ENCODE measurements at places on chromosomes 16 and 17. TPM values are rescaled to one million over a fixed set of nuclear protein-coding genes. Genes with fewer than 3 reads are reported as not detected.

- no peak for DNase-seq
These were observed 161.1 kb downstream of the STX8 start for GRCh38 chr17:9414471-9414870.

DNA sequence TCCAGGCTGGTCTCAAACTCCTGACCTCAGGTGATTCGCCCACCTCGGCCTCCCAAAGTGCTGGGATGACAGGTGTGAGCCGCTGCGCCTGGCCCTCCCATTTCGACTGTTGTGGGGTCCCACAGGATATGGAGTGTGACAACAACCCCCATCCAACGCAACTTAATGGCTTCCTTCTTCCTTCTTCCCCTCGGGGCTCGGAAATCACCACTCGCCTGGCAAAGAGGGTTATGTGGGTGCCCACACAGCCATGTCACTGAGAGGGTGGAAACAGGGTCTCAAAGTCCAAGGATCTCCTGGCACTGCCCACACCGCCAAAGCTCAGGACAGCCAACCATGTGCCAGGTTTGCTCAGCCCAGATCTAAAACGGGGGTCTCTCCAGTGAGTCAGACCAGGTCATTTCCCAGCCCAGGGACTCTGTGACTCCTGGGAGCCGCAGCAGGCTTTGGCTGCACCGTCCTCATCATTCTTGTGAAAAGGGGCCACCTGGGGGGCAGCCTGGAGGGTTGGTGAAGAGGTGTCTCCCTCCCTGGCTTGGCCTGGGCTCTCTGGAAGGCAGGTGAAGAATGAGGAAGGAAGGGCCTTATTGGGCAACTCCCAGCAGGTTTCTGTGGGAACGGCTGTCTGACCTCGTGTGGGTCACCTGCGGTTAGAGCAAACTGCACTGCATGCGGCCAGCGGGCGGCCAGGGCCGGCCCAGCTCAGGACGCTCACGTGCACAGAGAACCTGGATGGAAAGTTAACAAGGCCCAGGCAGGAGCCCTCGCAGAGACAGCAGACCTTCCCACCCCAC, 25.3 kb upstream of the LITAF start:
- no peak for DNase-seq

- DNase-seq: no peak
These were observed 20.0 kb upstream of the NXPH3 start for GRCh38 chr17:49555495-49556222.

DNA sequence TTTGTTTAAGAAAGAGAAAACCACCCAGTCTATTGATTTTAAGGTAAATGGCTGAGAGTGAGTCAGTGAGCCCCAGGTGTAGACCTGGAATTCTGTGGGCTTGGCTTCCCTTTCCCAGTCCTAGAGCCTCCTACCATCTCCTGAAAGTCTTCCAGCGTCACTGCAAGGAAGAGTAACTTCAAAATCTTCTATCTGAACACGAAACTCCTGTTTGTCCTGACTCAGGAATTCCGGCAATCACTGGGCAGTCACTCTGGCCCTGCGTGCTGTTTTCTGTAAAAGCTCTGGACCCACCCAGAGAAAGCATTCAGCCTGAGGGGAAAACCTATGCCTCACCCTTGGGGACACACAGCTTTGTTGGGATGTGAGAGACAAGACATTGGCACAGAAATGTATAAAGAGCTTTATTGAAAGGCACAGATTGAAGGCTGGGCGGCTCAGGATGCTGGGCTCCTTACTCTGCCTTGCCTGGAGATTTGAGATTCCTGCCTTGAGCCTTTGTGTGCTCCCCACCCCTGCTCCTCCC, 15.9 kb downstream of the MINK1 start:
- DNase-seq: no peak

- no peak for DNase-seq
These were observed 58.7 kb downstream of the RTN4RL1 start for GRCh38 chr17:1966274-1967086.

DNA sequence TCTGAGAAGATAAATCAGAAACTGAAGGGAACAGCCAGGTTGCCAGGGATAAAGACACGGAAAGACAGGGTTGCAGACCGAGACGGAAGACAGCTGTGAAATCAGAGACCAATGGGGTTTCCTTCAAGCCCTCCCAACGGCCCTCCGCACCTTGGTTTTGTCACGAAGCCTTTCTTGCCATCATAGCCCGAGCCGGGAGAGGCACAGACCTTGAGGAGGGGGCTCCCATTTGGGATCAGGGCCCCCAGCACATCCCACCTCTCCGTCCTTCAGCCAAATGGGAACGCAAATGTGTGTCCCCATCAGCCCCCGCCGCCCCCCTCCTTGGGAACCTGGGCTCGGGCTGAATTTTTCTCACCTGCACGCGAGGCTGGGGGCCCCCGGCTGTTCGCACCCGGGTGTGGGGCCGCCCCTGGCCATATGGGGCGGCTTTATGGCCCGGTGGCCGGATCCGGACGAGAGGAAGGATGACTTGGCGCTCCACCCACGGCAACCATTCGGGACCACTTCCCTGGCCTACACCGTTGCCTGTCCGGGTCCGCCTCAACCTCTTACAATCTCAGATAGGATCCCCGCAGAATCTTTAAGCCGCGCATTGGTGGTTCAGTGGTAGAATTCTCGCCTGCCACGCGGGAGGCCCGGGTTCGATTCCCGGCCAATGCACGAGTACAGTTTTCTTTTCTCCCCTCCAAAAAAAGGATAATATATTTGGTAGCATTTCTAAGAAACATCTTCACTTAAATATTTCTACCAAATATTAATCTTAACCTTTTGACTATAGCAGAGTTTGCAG, 1.4 kb upstream of the HES7 start:
- peak; percentile 94 for DNase-seq

DNA sequence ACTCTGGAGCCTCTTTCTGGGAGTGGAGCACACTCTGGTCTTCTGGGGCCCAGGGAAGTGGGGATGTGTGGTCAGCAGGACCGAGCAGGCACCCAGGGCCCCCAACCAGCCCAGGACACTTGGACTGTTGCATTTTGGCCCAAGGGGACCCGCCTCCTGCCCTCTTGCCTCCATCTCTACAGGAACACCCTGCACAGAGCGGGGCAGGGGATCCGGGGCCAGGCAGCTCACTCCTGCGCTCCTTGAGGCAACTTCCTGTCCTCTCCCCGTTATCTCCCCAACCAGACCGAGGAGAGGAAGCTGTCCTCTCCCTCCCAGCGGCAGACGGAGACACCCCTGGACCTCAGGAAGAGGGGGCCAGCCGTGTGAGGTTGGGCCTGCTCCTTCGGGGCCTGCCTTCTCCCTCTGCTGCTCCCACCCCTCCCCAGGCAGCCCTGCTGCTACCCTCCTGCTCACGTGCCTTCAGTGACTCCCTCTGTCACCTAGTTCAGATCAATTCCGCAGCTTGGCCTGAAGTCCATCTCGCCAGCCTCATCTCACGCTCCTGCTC, 10.0 kb upstream of the ATP2A3 start:
- no peak for DNase-seq

DNA sequence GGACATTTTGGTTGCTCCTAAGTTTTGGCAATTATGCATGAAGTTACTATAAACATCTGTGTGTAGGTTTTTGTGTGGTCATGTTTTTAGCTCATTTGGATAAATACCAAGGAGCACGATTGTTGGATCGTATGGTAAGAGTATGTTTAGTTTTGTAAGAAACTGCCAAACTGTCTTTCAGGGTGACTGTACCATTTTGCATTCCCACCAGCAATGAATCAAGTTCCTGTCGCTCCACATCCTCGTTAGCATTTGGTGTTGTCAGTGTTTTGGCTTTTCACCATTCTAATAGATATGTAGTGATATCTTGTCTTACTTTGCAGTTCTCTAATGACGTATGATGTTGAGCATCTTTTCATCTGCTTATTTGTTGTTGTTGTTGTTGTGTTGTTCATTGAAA, 20.2 kb downstream of the TENT4B start:
- no peak for DNase-seq

GRCh38 chr16:88296437-88297177, 86.2 kb upstream of the ZNF469 start:
- DNase-seq: no peak

DNA sequence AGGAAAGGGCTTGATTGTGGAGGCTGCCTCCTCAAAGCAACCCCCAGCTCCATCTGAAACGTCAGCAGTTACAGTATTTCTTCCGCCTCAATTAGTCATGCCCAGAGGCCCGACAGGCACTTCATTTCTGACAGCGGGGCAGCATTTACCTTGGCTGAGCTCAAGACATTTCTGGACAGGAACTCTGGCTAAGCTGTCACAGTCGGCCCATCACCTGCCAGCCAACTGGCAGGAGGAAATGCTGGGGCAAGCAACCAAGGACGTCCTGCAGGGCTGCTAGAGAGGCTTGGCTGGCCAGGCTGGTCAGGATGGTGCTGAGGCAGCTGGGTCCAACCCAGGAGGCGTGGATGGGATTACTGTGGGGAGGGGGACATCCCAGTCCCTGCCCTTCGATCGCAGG, 27.8 kb downstream of the PLXDC1 start:
- no peak for DNase-seq

- DNase-seq: no peak
These were observed 146.1 kb downstream of the SEC14L1 start for GRCh38 chr17:77286641-77287431.

DNA sequence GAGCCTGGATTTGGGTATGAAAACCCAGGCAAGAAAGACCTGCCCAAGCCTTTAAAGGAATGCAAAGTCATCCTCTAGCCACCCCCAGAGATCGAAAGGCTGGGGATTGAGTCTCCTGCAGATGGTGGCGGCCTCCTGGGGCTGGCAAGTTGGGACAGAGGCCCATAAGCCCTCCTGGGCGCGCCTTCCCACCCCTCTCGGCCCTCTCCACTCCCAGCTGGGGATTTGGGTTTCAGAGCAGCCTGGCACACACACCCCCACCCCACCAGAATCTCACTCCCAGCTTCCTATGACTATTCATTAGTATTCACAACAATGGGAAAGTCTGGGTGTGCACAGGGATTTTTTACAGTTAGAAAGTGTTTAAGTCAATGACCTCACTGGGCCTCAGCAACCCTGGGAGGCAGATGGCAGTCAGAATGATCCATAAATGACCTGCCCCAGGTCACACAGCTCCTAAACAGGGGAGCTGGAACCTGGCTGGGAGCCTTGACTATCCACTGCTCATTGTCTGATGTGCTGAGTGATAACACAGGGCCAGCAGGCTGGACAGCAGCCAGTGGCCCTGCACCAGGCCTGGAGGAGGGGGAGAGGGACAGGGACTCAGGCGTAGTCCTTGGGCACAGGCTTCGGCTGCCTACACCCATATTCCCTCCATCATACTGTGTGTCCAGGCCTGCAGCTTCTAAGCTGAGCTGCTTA, 12.1 kb downstream of the NHERF1 start:
- no peak for DNase-seq

DNA sequence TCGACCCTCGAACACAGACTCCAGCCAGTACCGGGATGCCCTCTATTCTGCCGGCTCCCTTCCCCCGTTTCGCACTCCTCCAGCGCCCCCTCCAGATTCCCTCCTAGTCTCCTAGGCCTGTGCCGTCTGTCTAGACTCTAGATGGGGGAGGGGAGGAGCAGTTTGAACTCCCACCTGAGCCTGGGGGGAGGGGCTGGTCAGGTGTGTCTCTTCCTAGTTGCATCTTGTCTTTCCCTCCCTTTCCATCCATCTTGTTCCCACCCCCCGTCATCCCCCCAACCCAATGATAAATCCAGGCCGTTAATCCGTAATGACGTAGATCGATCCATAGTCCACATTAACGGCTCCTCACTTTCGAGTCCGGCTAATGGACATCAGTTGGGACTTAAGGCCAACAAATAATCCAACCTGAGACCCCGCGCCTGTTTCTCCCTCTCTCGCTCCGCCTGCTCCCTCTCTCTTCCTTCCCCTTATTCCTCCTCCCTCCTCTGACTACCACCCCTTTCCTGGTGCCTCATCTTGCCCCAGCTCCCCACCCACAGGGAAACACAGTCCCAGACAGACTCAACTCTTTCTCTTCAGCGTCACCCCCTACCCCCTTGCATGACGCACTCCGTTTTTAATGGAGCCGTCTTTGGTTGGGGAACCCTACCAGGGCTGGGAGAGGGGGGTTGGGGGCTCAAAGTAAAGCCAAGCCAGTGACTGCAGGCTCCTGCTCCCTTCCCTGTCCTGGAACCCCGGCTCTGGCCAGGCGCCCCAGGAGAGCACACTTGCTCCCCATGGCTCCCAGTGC, 3.4 kb upstream of the HOXB5 start:
- no peak for DNase-seq

DNA sequence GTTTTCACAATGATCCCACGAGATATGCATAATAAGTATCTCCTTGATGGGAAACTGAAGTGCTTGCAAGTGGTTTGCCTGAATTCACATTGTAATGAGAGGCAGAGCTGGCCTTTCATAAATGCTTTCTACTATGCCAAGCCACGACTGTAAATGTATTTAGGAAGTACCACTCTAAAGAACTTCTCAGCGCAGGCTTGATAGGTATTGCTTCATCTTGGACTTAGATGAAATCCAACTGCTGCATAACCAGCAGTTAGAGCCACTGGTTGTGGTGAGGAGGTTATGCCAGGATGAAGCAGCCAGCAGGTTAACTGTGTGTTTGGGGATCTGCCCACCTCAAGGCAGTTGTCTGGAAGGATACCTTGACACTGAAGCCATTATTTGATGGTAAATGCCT, 26.8 kb downstream of the MARCHF10 start:
- DNase-seq: no peak

DNA sequence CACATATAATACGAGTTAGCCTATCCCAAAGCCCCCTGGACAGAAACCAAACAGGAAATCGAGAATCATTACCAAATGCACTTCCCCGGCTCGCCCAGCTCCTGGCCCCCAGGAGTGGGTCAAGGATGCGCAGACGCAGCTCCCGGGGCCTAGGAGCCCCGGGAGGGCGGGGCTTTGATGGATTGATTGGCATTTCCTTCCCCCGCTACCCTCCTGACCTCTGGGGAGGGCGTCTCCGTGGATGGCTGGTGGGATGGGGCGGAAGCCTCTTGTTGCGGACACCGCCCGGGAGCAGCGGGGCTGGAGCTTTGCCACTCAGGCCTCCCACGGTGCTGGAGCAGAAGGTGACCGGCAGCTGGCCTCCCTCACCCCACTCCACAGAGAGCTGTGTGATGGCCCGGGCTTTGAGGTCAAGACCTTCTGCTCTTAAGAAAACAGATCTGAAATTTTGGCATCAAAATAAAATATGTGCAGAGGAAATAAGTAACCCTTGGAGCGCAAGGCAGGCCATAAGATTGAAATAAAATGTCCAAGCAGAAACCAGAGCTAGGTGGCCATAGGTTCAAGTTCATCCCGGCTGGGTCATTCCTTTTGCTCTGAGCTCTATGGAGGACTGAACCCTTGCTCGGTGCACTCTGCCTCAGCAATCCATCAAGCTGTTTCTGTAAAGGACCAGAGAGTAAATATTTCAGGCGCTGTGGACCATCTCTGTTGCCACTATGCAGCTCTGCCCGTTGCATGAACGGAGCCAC, 262.3 kb downstream of the SOX9 start:
- DNase-seq: no peak

GRCh38 chr17:76700270-76700616, 10.5 kb downstream of the MXRA7 start:
- no peak for DNase-seq

FOXC2 gene
- not detected for total RNA-seq

SHISA6 gene
- not detected for total RNA-seq

TNFRSF17 gene
- total RNA-seq: not detected

DNAAF8 gene
- total RNA-seq: 0.31 TPM

MT1E gene
- 4.8 TPM for total RNA-seq

ZNF469 gene
- total RNA-seq: 0.24 TPM

SMIM22 gene
- total RNA-seq: not detected

SLC52A1 gene
- 0.36 TPM for total RNA-seq

DNAH2 gene
- total RNA-seq: not detected

Data from activated CD4-positive, alpha-beta memory T cell treated with anti-CD3 and anti-CD28 coated beads for 36 hours (primary cell).